K562 (cell line): ENCODE measurements at places on chromosomes 7 and 10. TPM values are rescaled to one million over a fixed set of nuclear protein-coding genes. Genes with fewer than 3 reads are reported as not detected.

Gene NDUFB8
- 146 and 154 TPM in 2 replicates for total RNA-seq

Gene ZNF25
- 1.2 and 1.6 TPM in 2 replicates for total RNA-seq

Gene BEND7
- 8.2 and 10.1 TPM in 2 replicates for total RNA-seq

- H3K27me3 ChIP-seq: no peaks in the 10 kb centered on the region
- H3K4me1 ChIP-seq: no peaks in the 10 kb centered on the region
- peaks cover 3% of the 10 kb centered on the region; the same call in 2 of the 3 replicates for H3K36me3 ChIP-seq
- H3K27ac ChIP-seq: no peak overlapping the region
- no peak overlapping the region for H3K4me3 ChIP-seq
Observed at GRCh38 chr10:12156367-12157123, 27.1 kb downstream of the SEC61A2 start.

GRCh38 chr7:22662556-22663356, 64.2 kb upstream of the IL6 start:
- DNase-seq: no peak
- H3K27ac ChIP-seq: no peak overlapping the region; the same call in 2 of the 3 replicates
- H3K27me3 ChIP-seq: no peaks in the 10 kb centered on the region
- H3K36me3 ChIP-seq: peaks cover 29% of the 10 kb centered on the region; the same call in 1 of the 3 replicates
